ENCODE measurements at places on chromosomes 3 and 15.

GRCh38 chr15:20358066-20358778 is 183.4 kb downstream of the GOLGA6L6 start:
- DNase-seq, result no peak

DNA sequence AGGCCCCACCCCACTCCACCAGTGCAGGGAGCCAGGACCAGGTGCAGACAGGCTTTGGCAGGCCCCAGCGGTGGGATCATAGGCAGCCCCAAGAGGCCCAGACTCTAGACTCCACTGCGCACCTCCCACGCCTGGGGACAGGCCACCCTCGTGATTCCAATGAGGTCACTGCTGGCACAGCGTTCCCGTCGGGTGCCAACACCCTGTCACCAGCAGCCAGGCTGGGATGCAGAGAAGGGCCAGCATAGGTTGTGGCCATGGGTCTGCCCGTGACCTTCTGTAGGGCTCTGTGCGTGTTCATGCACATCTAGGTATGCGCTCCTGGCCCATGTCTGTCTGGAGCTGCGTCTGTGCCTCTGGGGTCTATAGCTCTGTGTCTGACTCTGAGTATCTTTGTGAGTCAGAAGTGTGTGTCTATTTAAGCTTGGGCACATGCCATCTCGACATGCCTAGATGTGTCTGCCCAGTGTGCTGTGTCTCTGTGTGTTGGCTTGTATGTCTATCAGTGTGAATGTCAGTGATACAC is 13.0 kb downstream of the VIPR1 start:
- no peak for DNase-seq

DNA sequence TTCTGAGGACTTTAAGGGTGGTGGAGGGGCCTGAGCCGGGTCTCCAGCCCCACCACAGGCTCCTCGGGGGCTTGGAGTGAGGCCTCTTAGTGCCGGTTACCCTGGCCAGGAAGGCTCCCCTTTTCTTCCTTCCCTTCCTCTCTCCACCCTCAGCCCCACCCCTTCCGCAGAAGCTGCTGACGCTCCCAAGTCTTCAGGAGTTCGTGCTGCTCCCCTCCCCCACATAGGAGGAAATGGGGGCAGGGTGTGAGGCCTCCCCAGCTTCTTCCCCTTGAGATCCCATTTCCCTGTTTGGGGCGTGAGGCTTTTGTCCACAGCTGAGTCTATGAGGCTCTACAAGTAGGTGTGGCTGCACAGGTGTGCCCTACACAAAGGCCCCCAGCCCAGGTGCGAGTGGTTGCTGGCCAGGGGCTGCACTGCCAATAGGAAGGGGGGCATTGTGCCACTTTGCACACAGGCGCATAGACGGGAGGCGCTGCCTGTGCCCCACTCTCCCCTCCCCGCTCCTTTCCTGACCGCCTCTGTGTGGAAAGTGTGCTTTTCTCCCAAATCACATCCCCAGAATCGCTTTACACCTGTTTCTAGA is 915 bp upstream of the CALML4 start:
- DNase-seq, result peak; percentile 85

DNA sequence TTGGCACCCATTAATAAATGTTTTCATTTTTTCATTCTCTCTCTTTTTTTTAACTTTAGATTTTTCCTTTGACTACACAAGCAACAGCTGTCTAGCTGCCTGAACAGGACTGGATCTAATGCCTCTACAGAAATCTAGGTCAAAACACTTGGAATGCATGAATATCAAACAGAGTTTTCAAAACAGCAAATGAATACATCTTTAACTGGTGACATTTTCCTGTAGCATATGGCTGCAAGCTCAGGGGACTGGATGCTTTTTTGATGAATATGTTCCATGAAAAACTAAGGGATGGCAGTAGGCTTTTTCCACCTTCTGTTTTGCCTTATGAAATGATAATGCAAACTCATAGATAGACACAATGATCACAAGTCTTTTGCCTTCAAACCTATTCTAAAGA is 661.7 kb downstream of the MCTP2 start:
- DNase-seq, result no peak

DNA sequence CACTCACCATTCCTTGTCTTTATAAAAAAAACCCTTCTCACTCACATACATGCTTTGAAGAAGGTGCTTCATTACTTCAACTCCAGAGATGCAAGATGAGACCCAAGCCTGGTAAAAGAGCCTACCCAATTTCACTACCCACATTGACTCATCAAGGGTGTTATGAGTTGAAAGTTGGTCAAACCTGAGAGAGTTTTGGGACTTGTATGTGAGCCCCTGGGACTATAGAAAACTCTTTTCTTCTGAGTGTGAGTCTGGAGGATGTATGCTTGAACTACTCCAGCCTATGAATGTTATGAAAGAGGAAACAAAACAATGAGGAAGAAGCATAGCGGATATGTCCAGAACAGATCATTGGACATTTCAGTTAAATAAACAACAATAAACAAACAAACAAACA is 106.5 kb upstream of the SATB1 start:
- no peak for DNase-seq

GRCh38 chr15:71219645-71220044 is 104.4 kb downstream of the THSD4 start:
- no peak for DNase-seq

GRCh38 chr3:169771497-169772304 is 1.5 kb upstream of the MYNN start:
- DNase-seq, result peak; percentile 93
